ENCODE measurements at places on chromosomes 3 and 15. TPM values are rescaled to one million over a fixed set of nuclear protein-coding genes. Genes with fewer than 3 reads are reported as not detected.
A peak's percentile ranks its signal among the peaks of the same experiment; 100 is the strongest.

GRCh38 chr3:192128060-192128459 is 599.3 kb downstream of the FGF12 start:
- no peak for DNase-seq

DNA sequence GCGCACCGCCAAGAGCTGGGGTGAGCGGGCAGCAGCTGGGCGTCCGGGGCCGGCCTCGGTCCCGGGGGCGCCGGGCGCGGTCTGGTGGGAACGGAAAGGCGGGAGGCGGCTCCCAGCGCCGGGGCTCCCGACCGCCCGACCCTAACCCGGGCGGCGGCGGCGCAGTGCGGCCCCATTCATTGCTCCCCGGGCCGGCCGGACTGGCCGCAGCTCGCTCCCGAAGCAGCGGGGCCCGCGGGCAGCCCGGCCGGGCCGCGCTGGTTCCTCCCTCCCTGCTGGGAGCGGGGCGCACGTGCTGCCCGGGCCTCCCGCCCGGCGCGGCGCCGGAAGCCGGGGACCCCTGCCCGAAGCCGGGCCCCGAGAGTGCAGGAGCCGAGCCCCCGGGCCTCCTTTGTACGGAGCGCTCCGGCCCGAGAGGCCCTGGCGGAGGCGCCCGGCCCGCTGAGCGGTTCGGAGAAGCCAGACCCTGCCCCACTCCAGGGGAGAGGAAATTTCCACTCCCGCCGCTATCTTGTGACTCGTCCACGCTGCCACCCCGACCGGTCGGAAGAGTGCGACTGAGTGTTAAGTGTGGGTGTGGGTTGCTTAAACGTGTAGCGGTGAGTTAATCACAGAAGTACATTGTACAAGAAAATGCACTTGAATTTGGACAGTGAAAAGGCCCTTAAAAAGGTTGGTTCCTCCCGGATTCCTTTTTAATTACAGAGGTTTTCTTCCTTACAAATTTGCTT is 613 bp downstream of the ATP1B3 start:
- peak; percentile 80 for DNase-seq

GRCh38 chr3:192515664-192516045 is 211.7 kb downstream of the FGF12 start:
- DNase-seq, result peak; percentile 33

DNA sequence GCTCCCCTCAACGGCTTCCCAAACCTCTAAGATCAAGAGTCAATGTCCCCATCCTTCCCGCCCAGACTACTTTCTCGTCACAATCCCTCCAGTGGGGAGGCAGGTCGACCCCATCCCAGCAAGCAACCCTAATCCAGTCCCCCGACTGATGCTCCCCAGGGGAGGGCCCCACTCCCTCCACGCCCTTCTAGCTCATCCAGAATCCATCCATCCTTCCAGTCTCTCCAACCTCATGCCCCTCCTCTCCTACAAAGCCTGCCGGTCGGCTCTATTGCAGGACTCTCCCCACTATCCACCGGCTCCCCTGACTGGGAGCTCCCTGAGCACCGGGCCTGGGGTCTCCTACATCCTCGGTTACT is 1.3 kb downstream of the ADAMTS7 start:
- no peak for DNase-seq

DNA sequence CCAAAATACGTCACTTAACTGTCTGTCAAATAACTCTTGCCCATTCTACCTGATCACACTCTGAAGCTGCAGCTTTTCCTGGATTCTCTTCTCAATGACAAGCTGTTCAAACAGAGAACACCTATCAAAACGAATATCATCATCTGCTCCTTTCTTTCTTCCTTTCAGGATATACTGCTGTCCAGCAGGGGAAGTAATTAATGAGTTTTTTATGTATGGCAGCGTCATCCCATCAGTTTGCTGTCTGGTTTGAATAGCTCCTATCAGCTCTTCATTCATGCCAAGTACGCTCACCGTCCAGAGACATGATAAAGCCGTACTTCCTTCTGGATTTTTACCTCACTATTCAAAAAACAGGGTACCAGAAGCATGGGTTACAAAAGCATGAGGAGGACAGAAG is at the start of gene CHRM5:
Gene CHRM5, plus strand, starts transcription at position 274 of the 400 bp plus-strand sequence. CDS start 94,221 bp downstream, outside the sequence.
- no peak for DNase-seq

- no peak for DNase-seq
Measured at GRCh38 chr3:15428539-15428938, 1.1 kb downstream of the EAF1 start.

Gene CCRL2
- not detected for total RNA-seq

Gene CCDC39
- not detected for total RNA-seq

Gene CNTN6
- total RNA-seq, result not detected

Gene SNAPC5
- total RNA-seq, result 29.6 TPM
